NK-92 treated with Interleukin-12 subunit alpha and Interleukin-12 subunit beta, amount 100 ng/mL, for 24 hours (cell line): ENCODE measurements at places on chromosomes 4 and X.

DNA sequence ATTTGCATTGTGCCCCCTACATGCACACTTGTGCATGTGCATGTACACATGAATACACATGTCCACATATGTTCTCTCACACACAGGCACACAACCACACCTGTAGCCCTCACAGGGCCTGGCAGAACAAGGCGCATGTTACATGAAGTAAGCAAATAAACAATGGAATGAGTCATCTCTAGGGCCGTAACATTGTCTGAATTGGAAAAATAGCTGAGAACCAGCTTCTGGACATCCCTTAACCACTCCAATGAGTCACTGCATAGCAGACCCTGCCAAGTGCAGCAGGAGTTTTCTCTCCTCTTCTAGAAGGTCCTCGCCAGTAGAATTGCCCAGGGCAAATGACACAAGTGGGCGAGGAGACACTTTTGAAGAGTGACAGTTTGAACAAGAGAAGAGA is 66.1 kb downstream of the MAGEA10 start:
- no peak for DNase-seq

DNA sequence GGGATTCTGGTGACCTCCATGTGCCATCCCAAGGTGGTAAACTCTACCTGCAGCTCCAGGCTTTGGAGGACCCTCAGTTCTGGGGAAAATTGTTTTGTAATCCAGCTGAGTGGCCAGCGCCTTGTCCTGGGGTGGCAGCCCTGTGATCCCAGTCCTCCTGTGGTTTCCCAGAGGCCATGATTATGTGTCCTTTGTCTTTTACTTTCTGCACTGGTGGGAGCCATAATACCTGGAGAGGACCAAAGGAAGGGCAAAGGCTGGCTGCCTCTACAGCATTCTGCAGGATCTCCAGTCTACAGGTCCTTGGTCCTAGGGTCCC is 64.0 kb downstream of the NBDY start:
- DNase-seq = no peak

GRCh38 chr4:126271292-126271691 is 956.5 kb downstream of the FAT4 start:
- no peak for DNase-seq

GRCh38 chrX:125003746-125004446 is 315.8 kb upstream of the TEX13C start:
- no peak for DNase-seq

DNA sequence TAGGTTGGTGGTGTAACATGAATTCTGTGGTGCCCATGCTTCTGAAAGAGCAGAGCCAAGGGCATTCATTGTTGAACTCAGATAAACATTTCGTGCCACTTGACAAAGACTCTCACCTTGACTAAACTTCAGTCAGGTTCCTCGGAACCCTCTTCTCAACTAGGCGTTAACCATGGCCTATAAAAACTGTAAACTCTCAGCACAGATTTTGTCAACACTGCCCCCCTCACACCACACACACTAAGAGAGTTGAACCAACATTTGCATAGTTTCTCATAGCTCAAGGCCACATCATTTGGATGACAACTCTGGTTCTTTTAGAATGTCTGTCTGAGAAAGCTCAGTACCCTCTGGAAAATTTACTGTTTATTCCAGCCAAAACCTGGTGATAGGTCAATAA is 28.1 kb downstream of the CASP6 start:
- DNase-seq = no peak

GRCh38 chr4:116066711-116067245 is 953.4 kb upstream of the NDST4 start:
- peak; percentile 39 for DNase-seq

GRCh38 chr4:137980641-137981040 is 261.5 kb downstream of the SLC7A11 start:
- no peak for DNase-seq

DNA sequence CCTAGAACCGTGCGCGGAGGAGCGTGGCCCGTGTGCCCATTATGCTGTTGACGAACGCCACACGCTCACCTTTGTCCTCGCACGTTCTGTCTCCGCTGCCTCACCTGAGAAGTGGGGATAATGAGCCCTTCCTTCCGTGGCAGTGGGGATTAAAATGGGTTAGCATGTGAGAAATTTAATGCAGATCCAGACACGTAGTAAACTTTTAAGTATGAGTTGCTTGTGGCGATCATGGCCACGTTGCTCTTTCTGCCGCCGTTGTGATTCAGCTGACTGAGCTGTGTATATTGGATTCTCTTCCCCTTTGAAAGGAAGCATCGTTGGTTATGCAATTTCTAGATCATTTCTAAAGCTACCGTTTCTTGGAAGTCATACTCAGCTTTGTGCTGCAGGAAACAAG is 16.5 kb downstream of the TBC1D14 start:
- DNase-seq = no peak

DNA sequence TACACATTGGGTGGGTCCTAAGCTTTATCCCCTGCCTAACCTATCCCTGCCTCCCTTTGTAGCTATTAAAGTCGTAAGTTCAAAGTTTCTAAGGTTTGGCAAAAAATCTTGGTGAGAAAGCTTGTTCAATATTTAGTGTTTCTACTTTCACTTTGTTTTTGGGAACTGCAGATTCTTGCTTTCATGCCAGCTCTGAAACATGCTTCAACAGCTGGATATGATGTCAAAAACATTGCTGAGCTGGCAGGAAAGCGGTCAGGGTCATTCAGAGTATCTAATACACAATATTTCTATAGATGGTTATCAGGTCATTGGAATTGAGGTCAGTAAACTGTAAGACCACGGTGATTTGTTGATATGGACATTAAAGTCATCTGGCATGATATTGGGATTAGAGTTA is 19.7 kb downstream of the CENPI start:
- DNase-seq = no peak

GRCh38 chrX:7045238-7045955 is 102.1 kb upstream of the STS start:
- no peak for DNase-seq

DNA sequence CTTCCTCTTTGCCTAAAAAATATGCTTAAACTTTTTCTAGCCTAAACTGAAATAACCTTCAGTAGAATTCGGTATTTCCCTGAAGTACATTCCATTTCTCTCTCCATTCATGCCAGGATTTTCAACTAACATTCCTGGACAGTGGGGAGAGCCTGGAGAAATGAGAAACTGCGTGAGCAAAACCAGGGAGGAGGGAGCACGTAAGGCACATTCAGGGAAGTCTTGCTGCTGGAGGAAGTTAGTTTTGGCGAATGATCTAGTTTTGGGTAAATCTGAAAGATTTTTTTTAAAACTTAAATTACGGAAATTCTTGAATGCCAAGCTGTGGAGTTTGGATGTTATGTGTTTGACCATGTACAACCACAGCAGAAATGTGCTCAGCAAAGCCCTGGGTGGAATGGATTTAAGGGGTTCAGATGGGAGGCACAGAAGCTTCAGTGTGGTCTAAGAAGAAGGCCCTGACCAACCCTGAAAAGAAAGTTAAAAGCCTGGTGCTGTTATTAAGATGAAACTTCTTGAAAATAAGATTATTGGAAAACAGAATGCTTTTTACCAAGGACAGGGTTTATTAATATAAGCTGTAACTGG is 347.8 kb downstream of the ANK2 start:
- no peak for DNase-seq

GRCh38 chrX:1403228-1403627 is 11.3 kb upstream of the SLC25A6 start:
- DNase-seq = no peak

- DNase-seq = no peak
These were observed 133.8 kb downstream of the PALLD start for GRCh38 chr4:168630445-168631187.

GRCh38 chr4:3135155-3136011 is 60.9 kb downstream of the HTT start:
- DNase-seq = no peak

- no peak for DNase-seq
These were observed 25.1 kb downstream of the RAB9B start for GRCh38 chrX:103806862-103807474.

- DNase-seq = no peak
These were observed 87.7 kb downstream of the FHDC1 start for GRCh38 chr4:153023692-153024394.

DNA sequence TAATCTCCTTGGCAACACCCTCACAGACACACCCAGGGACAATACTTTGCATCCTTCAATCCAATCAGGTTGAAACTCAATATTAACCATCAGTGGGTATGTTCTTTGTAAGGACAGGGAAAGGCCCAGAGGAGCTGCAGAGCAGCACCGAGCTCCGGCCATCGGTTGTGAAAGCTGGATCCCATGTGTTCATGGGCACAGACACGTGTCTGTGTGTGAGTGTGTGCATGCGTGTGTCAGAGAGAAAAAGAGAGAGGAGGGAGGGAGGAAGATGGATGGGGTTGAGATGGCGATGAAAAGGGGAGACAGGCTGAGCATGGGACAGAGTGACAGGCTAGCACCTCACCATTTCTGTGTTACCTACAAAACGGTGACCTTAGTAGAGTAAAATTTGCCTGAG is 6.8 kb upstream of the BEND2 start:
- DNase-seq = no peak

DNA sequence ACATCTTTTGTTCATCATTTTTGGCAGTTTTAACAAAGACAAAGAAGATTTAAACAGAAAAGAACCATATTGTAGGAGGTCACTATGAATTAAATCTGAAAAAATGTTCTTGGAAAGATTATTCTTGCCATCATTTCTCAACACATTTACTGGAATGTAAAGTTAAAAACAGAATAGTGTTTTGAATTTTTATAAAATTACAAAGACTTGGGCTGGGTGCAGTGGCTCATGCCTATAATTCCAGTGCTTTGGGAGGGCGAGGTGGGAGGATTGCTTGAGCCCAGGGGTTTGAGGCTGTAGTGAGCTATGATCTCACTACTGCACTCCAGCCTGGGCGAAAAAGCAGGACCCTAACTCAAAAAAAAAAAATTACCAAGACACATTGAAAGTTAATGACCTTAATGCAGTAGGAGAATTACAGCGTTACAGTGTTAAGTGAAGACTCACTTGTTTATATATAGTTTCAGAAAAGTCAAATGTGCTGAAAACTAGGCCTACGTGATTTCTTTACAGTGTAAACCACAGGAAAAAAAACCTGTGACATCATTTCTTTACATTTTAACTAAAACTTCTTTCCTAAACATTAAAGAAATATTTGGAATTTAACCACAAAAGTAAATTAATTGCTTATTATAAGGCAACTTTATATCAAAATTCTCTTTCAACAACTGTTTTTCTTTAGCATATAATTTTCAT is 7.9 kb downstream of the FAM13A start:
- DNase-seq = no peak

DNA sequence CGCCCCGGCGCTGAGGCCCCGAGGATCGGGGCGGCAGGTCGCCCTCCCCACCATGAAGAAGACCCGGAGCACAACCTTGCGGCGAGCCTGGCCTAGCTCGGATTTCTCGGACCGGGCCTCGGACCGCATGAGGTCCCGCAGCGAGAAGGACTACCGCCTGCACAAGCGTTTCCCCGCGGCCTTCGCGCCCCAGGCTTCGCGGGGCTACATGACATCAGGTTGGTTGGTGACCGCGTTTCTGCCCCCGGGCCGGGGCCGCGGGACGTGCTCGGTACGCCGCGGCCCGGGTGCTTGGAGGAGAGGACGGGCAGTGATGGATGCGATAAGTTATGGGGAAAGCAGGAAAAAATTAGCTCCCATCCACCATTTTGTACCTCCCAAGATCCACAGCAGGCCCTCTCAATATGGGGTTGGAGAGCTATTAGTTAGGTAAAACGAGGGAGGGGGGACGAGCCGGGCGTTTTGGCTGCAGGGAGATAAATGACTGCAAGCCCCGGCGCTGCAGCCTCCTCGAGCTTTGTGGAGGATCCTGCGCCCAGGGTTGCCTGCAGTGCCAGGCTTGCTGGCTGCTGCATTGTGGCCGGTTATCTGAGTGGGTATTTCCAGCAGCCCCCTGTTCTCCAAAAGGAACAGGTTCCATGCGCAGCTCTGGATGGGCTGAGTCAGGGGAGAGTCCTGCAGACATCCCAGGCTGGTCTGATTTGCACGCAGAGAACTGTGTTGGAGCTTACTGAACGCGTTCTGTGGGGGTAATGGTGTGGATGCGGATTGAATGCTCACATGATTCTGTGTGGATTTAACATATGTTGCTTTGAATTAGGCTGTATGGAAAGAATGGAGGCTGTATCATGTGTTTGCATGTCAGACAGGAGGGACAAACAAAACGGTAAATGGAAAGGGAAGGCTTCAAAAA is 1.9 kb downstream of the STOX2 start:
- no peak for DNase-seq

DNA sequence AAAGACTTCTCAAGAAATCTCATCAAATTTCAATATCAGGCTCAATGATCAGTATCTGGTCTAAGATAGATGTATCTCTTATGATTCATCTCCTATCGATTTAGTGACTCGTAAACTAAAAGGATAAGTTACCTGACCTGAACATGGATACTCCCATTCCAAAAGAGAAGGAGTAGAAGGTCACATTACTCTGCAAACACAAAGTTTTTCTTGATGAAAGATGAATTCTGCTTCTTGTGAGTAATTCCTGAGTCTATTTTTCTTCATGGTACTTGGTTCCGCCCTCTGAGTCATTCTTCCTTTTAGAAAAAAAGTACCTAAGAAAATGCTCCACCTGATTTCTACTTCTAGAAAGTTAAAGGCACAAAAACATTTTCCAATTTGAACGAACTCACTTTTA is 223.1 kb upstream of the SLIT2 start:
- no peak for DNase-seq

GRCh38 chr4:56530269-56531148 is 24.9 kb downstream of the ARL9 start:
- no peak for DNase-seq

- no peak for DNase-seq
These were observed 196.8 kb upstream of the RPS6KA3 start for GRCh38 chrX:20463296-20464075.

GRCh38 chr4:56038487-56039162 is 89.9 kb downstream of the CEP135 start:
- DNase-seq = no peak

DNA sequence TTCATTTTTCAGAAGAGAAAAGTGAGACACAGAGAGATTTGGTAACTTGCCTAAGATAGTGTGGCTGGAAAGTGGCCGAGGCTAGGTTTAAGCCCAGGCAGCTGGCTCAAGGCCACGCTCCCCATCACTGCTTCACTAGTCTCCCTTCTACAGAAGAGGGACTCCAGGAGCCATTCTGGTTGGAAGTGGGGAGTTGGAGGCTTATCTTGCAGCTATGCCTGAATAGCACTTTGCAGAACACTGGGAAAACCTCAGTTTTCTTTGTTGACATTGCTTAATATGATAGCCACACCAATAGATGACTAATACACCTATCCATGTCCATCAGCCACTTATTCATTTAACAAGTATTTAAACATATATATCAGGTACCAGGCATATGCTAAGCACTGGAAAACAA is 18.5 kb downstream of the LRRC66 start:
- DNase-seq = no peak

DNA sequence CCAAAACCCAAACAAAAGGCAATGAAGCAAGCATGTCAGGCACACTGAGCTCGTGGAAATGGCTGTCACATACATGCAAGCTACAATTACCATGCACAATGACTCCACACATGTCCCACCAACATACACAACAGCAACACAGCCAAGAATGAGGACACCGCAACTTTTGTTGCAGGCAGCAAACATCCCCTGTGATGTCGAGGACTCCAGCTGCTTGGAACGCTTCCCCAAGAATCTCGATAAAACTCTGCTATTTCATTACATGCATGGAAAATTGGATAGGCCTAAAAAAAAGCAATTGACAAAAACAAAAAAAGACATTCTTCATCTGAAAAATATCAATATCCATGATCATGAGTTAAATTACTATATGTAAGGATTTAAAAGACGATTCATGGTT is 11.8 kb downstream of the ANOS1 start:
- no peak for DNase-seq

- DNase-seq = no peak
These were observed 947.8 kb downstream of the C4orf33 start for GRCh38 chr4:130043732-130044160.
